ENCODE measurements at places on chromosomes 2 and 18. TPM values are rescaled to one million over a fixed set of nuclear protein-coding genes. Genes with fewer than 3 reads are reported as not detected.

CCDC148 gene
- 0.50 TPM for total RNA-seq

GKN2 gene
- total RNA-seq = not detected

RNU2-63P gene
- total RNA-seq = not detected

CCDC74A gene
- total RNA-seq = 15.5 TPM

ALPG gene
- not detected for total RNA-seq

LYPD6 gene
- total RNA-seq = 4.5 TPM

ECEL1 gene
- total RNA-seq = not detected

KIF3C gene
- 14.1 TPM for total RNA-seq

ATL2 gene
- 39.0 TPM for total RNA-seq

All from bronchus fibroblast of lung (primary cell).